DMS 273 treated with DMSO at 0.1 percent for 48 hours (cell line): ENCODE measurements at places on chromosomes 6 and 20.

DNA sequence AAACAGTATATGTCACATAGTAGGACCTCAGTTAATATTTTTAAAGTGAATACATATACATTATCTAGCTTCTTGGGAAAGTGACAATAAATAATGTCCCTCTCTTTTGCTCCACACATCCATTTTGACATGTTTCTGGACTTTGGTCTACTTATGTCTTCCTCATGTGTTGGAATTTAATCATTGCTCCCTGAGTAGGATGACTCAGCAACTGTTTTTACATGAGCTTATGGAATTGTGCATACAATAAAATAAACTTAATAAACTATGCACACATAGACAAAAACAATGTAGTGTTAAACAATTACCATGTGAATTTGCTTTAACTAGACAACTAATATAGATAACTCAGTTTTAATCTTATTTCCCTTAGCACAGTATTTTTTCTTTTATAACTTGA is 503.8 kb downstream of the TFAP2B start:
- no peak for DNase-seq

- peak; percentile 19 for DNase-seq
Measured at GRCh38 chr6:118283766-118284165, 264.3 kb upstream of the PLN start.

DNA sequence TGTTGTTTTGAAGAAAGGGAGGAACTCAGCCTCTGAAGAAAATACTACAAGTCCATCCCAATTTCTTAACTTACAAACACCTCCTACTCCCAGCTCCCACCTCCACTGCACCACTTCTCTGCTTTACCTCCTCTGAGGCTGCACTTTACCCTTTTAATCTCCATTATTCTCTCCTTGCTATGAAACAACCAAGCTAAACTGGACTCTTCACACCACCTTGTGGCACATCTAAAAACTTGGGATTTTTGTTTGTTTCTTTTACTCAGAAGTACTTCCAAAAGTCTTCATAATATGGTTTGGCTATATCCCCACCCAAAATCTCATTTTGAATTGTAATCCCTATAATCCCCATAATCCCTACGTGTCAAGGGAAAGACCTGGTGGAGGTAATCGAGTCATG is 142.2 kb downstream of the MOXD1 start:
- no peak for DNase-seq

DNA sequence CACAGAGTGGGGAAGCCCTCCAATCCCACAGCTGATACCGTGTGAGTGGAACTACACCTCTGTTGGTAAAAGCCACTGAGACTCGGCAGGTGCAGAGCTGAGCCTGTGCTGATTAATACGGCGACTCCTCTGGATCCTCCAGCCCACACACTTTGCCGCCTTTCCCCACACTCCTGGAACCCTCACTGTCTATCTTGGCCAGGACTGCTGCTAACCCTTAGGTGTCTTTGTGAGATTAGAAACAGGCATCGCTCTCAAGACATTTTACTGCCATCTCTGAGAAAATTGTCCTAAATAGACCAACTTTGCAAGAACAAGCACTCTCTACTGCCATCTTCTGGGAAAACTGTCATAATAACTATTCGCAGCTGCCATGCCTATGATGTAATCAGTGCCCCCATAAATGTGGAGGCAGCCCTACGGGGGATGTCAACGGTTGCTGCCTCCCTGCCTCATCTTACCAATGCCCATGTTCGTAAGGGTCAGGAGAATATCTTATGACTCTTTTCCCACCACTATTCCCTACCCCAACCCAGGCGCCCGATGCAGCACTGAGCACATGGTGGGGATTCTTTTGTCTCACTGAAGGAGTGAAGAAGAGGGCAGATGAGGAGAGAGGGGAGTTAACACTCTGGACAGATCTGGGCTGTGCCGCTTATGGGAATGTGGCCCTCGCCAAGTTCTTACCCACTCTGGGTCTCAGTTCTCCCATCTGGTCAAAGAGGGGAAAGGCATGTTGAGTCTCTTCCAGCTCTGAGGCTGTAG is 26.1 kb upstream of the KCNB1 start:
- DNase-seq = peak; percentile 65

- DNase-seq = no peak
Measured at GRCh38 chr6:43180058-43180457, 1.9 kb upstream of the CUL9 start.

DNA sequence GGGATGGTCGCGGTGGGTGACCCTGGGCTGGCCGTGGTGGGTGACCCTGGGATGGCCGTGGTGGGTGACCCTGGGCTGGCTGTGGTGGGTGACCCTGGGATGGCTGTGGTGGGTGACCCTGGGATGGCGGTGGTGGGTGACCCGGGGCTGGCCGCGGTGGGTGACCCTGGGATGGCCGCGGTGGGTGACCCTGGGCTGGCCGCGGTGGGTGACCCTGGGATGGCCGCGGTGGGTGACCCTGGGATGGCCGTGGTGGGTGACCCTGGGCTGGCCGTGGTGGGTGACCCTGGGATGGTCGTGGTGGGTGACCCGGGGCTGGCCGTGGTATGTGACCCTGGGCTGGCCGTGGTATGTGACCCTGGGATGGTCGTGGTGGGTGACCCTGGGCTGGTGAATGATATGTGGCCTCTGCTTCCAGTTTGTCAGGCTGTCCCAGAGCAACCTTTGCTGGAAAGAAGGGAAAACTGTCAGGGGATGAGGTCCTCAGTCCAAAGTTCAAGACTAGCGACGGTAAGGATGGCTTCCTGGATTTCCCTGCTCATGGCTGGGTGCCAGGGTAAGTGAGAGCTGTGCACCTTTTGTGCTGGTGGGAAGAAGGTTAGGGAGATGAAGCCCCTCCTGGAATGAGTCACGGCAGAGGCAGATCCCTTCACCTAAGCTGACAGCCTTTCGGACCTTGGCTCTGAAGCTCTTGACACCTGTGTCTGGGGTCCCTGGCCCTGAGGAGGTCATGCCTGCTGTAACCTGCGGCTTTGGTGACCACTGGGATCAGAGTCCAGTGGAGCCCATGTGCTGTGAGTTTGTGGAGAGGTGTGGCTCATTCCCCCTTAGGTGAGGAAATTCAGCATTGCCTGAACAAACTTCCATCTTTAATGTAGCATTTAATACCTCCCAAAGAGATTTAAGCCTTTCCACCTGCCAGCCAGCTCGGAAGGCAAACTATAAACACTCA is 19.1 kb upstream of the PCMTD2 start:
- DNase-seq = no peak

GRCh38 chr20:38290829-38291814 is 12.8 kb upstream of the BPI start:
- no peak for DNase-seq

- no peak for DNase-seq
Measured at GRCh38 chr6:78483553-78484197, 383.7 kb upstream of the IRAK1BP1 start.

GRCh38 chr6:29945281-29945820 is 3.0 kb downstream of the HLA-A start:
- no peak for DNase-seq

GRCh38 chr6:124494956-124495664 is 467.1 kb upstream of the RNF217 start:
- no peak for DNase-seq

GRCh38 chr20:54193817-54194216 is 14.1 kb upstream of the PFDN4 start:
- DNase-seq = no peak

DNA sequence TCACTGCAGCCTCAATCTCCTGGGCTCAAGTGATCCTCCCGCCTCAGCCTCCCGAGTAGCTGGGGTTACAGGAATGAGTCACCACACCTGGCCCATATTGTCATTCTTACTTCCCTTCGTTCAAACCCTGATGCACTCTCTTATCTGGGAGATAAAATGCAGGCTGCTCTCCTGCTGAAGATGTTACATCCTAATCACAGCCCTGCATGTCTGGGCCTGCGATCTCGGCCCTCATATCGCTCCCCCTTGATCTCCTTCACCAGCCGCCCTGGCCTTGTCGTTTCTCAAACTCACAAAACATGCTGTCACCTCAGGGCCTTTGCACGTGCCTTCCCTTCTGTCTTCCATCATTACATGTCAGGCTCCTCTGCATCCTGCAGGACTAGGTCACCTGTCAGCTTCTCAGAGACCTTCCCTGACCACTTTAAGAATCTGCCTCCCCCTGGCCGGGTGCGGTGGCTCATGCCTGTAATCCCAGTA is 8.8 kb upstream of the C20orf203 start:
- DNase-seq = no peak
